ENCODE measurements at places on chromosomes 4 and X.

- H3K27ac ChIP-seq: no peak overlapping the region
- no peaks in the 10 kb centered on the region for H3K4me1 ChIP-seq
- H3K4me3 ChIP-seq: no peak overlapping the region
- no peaks in the 10 kb centered on the region for H3K27me3 ChIP-seq
- no peak for DNase-seq
- H3K36me3 ChIP-seq: no peaks in the 10 kb centered on the region
Measured at GRCh38 chr4:62210486-62210885, 1010.4 kb downstream of the ADGRL3 start.

DNA sequence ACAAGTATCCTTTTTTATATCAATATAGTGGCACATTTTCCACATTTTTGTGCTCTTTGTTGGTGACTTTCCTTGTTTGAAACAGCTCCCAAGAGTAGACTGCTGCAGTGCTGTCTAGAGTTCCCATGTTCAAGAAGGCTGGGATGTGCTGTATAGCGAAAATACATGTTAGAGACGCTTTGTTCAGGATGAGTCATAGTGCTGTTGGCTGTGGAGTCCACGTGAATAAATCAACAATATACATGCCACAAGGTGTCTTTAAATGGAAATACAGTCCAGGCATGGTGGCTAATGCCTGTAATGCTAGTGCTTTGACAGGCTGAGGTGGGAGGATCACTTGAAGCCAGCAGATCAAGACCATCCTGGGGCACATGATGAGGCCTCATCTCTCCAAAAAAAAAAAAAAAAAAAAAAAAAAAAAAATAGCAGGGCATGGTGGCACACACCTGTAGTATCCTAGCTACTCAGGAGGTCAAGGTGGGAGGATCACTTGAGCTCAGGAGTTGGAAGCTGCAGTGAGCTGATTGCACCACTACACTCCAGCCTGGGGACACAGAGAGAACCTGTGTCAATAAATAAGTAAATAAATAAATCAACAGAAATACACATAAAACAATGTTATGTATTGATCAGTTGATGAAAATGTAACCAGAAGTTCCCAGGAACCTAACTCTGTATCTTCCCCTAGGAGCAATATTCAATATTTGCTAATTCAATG lies 256.8 kb upstream of the STS start:
- no peaks in the 10 kb centered on the region for H3K36me3 ChIP-seq
- H3K4me3 ChIP-seq: no peak overlapping the region
- no peak for DNase-seq
- no peaks in the 10 kb centered on the region for H3K4me1 ChIP-seq
- peaks cover 2% of the 10 kb centered on the region for H3K27me3 ChIP-seq
- no peak overlapping the region for H3K27ac ChIP-seq

DNA sequence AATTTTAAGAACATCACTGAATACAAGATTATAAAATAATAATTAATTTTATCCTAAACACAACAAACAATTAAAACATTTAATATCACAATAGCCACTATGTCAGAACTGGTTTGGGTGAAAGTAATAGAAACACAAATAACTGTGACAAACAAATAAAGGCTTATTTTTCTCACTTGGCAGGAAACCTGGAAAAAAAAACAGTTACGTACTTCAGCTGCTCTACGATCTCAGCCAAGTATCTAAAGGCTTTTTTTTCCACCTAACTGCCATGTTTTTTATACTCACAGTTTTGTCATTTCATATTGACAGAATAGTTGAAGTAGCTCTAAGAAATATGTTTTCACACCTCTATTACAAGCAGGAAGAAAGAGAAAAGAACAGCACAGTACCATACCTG lies 284.8 kb upstream of the INTU start:
- no peak overlapping the region for H3K4me3 ChIP-seq
- H3K27ac ChIP-seq: peak overlapping the region; percentile 37
- H3K4me1 ChIP-seq: peaks cover 3% of the 10 kb centered on the region
- H3K36me3 ChIP-seq: no peaks in the 10 kb centered on the region

GRCh38 chrX:2888309-2888708 lies 40.8 kb downstream of the ARSD start:
- H3K36me3 ChIP-seq: no peaks in the 10 kb centered on the region
- H3K27ac ChIP-seq: no peak overlapping the region
- no peak overlapping the region for H3K4me3 ChIP-seq
- DNase-seq: no peak
- H3K27me3 ChIP-seq: peaks cover 9% of the 10 kb centered on the region
- peaks cover 2% of the 10 kb centered on the region for H3K4me1 ChIP-seq

GRCh38 chr4:127138586-127138985 lies 494.2 kb upstream of the INTU start:
- H3K4me1 ChIP-seq: no peaks in the 10 kb centered on the region
- no peaks in the 10 kb centered on the region for H3K27me3 ChIP-seq
- DNase-seq: no peak
- H3K4me3 ChIP-seq: no peak overlapping the region
- H3K27ac ChIP-seq: no peak overlapping the region

GRCh38 chr4:142083264-142083663 lies 446.9 kb downstream of the IL15 start:
- H3K4me1 ChIP-seq: no peaks in the 10 kb centered on the region
- H3K27me3 ChIP-seq: no peaks in the 10 kb centered on the region
- no peak overlapping the region for H3K4me3 ChIP-seq
- H3K36me3 ChIP-seq: peaks cover 3% of the 10 kb centered on the region
- no peak for DNase-seq
- H3K27ac ChIP-seq: no peak overlapping the region

GRCh38 chr4:156196722-156197121 lies 243.1 kb upstream of the CTSO start:
- H3K27me3 ChIP-seq: no peaks in the 10 kb centered on the region
- H3K27ac ChIP-seq: no peak overlapping the region
- H3K4me3 ChIP-seq: no peak overlapping the region

DNA sequence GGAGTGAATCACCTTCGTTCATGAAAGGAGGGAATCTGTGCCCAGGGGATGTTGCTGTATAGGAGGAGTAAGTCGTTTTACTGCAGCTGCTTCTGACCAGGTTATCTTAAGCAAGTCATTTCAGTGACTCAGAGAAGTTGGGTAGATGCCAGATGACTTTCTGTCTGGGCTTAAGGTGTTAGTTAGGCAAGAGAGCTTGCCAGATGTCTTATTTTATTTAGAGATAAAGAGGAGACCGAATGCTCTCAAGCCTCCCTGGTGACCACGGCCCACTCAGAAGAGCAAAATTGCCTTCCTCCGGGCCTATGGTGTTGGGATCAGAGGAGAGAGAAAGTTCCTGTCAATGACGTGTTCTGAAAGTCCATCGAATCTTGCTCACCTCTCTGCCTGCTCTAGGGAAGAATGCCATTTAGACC lies 16.3 kb upstream of the ZNF827 start:
- H3K4me3 ChIP-seq: no peak overlapping the region
- H3K27me3 ChIP-seq: no peaks in the 10 kb centered on the region
- no peaks in the 10 kb centered on the region for H3K4me1 ChIP-seq
- no peak for DNase-seq
- no peak overlapping the region for H3K27ac ChIP-seq
